ENCODE measurements at places on chromosomes 11 and 22.

- no peak for DNase-seq
These were observed 4.3 kb downstream of the LARGE2 start for GRCh38 chr11:45926536-45927331.

GRCh38 chr22:37274380-37274862 is 7.9 kb upstream of the CYTH4 start:
- no peak for DNase-seq

DNA sequence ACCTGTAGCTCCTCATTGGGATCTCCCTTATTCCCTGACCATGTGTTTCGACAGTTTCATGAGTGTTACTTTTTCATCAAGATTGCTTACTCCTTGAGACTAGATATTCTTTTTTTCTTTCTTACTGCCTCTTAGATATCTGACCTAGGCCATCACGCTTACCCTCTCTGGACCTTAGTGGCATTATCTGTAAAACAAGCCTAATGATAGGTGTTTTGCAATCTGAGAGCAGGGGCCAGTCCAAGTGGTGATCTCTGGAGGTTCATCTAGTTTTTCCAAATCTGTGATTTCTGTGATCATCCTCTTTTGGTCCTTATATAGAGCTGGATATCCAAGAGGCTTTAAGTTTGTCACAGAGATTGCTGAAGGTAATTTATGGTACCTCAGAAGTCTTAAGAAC is 34.5 kb downstream of the STIM1 start:
- no peak for DNase-seq

DNA sequence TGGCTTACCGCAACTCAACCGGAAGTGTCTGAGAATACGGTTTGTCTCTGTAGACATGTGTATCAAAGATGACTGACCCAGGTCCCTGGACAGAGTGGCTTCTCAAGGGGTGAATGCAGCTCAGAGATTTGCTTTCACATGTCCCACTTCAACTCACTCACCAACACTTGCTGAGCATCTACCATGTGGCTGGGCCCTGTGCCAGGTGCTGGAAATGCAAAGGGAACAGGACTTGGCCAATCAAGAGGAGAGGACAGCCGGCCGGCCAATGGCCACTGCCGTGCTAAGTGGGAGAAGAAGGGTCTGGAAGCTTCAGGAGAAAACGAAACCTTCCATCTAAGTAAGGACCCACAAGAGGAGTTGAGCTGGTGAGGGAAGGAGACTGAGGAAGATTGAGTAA is 151.3 kb downstream of the CEP164 start:
- no peak for DNase-seq

DNA sequence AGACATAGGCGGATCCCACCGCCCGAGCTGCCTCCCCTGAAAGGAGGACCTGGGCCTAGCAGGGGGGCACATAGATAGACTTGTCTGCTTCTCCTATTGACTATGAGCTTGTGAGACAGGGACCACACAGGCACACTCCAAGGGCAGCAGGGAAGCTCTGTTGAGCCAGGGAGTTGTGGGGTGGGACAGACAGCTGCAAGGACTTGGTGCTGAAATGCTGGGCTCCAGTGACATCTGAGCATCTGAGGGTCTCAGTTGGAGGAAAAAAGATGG is 53.4 kb upstream of the ANO1 start:
- DNase-seq: no peak

GRCh38 chr22:42074846-42075676 is 1.0 kb downstream of the PHETA2 start:
- DNase-seq: no peak

DNA sequence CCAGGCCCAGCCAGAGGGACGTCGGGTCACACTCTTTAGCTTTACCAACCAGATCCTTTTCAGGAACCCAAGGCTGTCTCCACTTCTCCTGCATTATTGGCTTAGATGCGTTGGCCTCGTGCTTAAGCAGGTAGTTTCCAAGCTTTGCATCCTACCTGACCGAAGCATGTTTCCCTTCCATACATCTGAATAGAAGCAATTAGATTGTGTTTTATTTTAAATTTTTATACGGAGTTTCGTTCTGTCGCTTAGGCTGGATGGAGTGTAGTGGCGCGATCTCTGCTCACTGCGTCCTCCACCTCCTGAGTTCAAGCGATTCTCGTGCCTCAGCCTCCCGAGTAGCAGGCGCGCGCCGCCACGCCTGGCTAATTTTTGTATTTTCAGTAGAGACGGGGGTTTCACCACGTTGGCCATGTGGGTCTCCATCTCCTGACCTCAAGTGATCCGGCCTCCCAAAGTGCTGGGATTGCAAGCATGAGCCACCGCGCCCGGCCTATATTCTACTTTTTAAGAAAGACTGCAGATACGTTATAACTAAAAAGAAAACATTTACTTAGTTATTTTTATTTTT is 677 bp downstream of the DYNC2H1 start:
- DNase-seq: no peak

All from effector CD8-positive, alpha-beta T cell (primary cell).